Ureter (tissue), 1 donor: ENCODE measurements at places on chromosomes 2 and 18. TPM values are rescaled to one million over a fixed set of nuclear protein-coding genes. Genes with fewer than 3 reads are reported as not detected.

The MREG gene
- 13.8 TPM for total RNA-seq

The IL37 gene
- total RNA-seq: not detected

The HRH4 gene
- not detected for total RNA-seq

The LHCGR gene
- total RNA-seq: not detected

The DOK1 gene
- 11.8 TPM for total RNA-seq

The NT5DC4 gene
- total RNA-seq: not detected

The FHL2 gene
- total RNA-seq: 120 TPM

The CD207 gene
- total RNA-seq: 1.3 TPM

The IGFBP2 gene
- total RNA-seq: 210 TPM

The ST6GAL2 gene
- total RNA-seq: 1.4 TPM

The LRP1B gene
- 0.89 TPM for total RNA-seq

The CFAP221 gene
- 2.8 TPM for total RNA-seq

DNA sequence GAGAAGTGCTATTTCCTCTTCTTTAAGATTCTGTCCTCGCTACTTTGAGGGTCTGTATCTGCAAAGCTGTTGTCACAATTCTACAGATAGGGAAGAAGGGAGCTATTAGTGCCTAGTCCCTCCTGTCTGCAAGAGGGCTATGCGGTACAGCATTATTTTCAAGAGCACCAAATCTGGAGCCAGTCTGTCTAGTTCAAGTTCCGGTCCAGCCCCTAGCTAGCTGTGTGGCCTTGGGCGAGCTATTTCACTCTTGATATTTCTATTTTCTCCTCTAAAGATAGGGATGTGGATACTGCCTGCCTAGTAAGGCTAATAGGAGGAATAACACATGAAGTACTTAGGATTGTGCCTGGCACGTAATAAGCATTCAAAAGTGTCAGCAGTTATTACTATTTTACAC lies 272.4 kb downstream of the KCNE4 start:
- no peak for DNase-seq

DNA sequence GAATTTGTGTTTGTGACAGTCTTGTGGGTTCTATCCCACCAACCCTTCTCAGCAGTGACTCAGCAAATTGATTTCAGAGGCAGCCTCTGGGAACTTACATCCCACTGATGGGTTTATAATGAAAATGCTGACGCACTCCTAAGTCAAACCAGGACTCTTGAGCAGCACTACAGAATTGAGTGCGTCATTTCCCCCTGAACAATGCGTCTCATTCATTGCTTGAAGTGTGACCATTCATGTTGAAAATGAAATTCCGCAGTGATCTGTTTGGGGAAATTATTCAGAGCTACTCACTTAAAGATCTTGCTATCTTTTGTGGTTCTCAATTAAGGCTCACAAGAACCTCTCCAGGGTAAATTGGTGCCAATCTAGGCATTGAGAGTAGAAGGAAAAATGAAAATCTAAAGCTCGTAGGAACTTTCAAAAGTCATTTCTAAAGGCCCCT lies 417.7 kb upstream of the SLC14A2 start:
- DNase-seq: no peak

- DNase-seq: no peak
Measured at GRCh38 chr2:7692657-7693161, 775.5 kb downstream of the RNF144A start.

DNA sequence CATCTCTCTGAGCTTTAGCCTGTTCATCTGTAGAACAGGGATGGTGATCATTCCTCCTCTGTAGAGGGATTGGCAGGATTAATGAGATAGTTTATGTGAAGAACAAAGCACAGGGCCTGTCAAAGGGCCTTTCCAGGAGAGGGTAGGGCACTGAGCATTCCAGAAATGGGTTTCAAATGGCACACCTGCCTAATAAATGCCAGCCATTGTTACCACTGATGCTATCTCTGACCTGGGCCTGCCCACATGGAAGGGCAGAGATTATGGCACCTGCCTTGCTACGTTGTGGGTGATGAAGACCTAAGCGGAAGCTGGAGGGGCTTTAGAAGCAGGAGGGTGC lies 31.0 kb upstream of the GMPPA start:
- DNase-seq: no peak

DNA sequence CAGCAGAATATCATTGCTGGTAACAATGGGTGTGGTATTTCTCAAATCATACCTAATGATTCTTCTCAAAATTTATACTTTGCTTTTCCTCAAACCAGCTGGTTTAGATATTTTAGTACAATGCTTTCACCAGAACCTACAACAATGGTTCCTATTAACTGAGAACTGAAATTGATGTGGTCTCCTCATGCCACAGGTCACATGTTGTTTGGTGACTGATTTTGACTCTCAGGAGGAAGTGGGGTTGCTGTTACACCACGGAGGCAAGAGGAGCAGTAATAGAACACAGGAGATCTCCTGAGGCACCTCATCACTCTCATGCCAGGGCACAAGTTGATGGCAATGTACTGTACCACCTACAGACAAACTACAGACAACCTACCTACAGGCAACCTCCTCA lies 3.0 kb upstream of the CEP68 start:
- DNase-seq: no peak

DNA sequence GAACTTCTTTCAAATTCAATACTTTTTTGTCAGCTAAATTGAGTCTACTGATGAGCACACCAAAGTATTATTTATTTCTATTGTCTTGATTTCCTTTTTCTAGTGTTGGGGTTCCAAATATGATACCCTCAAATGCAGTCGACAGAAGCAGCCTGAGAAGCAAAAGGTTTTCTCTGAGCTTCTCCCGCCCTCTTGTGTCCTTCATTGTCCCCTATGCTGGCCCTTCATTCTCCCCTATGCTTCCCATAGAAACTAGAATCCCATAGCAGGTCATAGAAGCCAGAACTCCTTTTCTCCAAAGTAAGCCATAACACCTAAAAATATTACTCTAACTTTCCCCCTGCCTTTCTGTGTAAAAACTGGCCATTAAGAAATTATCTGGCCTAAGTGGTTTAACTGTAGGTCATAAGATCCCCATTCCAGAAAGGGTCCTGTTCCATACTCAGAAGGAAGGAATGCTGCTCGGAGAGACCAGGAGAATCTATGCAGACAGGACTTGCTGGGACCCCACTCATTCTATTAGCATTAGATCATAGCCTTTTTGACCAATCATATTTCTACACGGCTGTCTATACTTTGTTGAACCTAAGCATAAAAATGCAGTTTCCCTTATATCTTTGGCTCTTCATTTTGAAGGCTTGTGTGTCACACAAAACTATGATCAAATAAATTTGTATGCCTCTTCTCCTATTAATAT lies 764.6 kb upstream of the PKDCC start:
- no peak for DNase-seq

- DNase-seq: no peak
Measured at GRCh38 chr2:31987454-31988220, 23.2 kb downstream of the MEMO1 start.

- DNase-seq: no peak
Measured at GRCh38 chr2:241268716-241269445, 46.6 kb downstream of the HDLBP start.

- peak; percentile 67 for DNase-seq
Measured at GRCh38 chr2:104872866-104873688, 19.2 kb downstream of the POU3F3 start.

GRCh38 chr2:196381464-196381863 lies 210.1 kb upstream of the STK17B start:
- no peak for DNase-seq

DNA sequence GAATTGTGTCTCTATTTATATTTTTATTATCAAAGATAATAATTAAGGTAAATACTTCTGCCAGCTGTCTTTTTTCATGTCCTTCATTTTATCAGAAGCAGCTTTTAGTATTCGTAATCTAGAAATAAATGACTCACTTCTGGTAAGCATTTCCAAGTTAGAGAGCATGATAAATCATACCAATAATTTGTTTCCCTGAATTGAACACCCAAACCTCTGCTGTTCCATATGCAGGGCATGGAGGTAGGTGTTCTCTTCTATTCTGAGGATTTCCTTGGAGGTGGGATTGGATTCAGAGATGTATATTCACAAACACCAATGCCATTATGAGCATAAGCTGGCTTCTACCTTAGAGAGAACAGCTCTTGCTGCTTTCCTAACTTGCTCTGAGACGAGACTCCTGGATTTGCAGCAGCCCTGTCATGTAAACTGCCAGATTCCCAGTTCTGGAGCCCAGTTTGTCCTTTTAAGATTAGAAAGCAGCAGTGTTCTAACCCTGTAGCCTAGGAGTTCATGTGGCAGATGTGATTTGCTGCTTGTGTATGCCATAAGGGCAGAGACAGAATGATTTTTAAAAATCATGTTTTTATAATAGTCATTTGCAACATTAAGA lies 47.5 kb downstream of the SKA1 start:
- DNase-seq: no peak

- DNase-seq: peak; percentile 91
Measured at GRCh38 chr2:72862239-72862988, 24.8 kb upstream of the SPR start.

- no peak for DNase-seq
Measured at GRCh38 chr18:13337369-13337768, 118.8 kb downstream of the LDLRAD4 start.

DNA sequence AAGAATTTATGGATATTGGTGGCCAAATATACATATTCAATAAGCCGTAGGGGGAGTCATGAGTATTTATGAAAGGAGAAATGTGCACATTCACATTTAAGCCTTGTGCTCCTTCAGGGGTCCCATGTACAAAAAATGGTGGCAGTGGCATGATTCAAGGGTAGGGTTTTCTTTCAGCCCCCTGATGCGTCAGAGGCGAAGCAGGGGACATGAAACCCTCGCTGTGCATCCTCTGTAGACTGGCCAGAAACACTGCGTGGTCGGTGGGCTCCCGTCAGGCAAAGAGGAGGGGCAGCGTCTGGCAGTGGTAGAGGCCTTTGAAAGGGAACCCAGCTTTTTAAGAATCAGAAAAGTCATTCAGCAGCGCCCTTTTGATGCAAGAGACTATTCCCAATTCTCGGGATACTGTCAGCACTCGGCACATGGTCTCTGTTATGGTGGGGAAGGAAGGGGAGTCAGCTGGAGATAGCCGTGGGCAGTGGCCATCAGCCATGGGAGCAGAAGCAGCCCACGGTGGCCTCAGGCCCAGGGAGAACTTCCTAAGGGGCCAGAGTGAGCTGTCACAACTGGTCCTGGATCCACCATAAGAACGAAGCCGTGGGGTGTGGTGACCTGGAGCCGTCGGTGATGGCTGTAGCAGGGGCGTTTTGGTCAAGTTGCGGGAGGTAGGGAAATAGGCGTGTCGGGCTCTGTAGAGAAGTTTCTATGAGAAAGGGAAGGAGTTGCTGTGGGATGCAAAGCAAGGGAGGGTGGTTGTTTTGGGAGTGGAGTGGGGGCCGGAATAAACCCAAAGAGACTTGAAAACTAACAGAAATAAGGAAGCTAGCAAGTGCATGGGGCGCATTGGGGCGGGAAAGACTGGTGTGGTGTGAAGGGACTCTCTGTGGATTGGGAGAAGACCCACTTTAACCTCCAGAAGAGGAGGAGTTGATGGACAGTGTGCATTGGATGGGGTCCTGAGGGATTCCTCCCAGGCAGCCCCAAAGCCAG lies 95.6 kb downstream of the SH3BP4 start:
- no peak for DNase-seq

GRCh38 chr2:237904831-237905599 lies 45.6 kb downstream of the RAMP1 start:
- DNase-seq: peak; percentile 58

GRCh38 chr18:65411061-65411460 lies 339.8 kb upstream of the CDH7 start:
- DNase-seq: no peak

GRCh38 chr2:215366440-215367032 lies 54.7 kb downstream of the ATIC start:
- no peak for DNase-seq

- DNase-seq: no peak
Measured at GRCh38 chr2:2010251-2010650, 265.9 kb upstream of the PXDN start.

GRCh38 chr2:240503375-240503774 lies 54.4 kb downstream of the ANKMY1 start:
- no peak for DNase-seq

DNA sequence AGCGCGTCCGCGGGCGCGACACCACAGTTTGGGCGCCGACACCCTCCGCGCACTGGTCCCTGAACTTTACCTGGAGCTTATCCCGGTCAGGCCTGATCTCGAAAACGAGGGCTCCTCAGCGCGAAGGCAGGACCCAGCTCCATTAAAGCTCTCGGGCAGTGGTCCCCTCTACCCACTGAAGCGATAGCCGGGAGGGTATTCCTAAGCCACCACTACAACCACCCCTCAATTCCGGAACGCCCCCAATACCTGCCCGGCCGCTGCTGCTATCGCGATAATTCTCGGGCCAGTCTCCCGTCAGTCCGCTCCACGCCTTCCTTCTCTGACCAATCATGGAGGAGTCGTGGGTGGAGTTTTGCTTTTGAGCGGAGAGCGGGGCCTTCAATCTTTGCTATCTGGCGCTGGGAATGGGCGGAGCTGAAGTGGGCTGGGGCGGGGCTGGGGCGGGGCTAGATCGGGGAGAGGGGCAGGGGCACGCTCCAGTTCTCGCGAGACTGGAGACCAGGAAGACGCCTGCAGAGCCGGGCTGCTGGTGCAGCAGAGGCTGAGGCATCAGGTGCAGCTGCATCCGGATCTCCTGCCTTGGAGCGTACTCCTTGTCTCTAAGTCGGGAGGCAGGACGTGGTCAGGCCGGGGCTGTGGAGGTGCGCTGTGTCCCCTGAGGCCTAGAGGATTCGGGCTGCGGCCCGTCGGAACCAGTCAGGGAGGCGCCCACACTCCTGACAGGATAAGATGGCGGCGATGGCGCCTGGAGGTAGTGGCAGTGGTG lies at the start of the genes PIGN and RELCH:
Gene PIGN, minus strand, starts transcription at position 283 of the 769 bp plus-strand sequence. CDS start 25,703 bp downstream, outside the sequence.
Gene RELCH, plus strand, starts transcription at position 482 of the 769 bp plus-strand sequence. Its CDS starts 251 bp downstream, at position 733.
- peak; percentile 98 for DNase-seq

DNA sequence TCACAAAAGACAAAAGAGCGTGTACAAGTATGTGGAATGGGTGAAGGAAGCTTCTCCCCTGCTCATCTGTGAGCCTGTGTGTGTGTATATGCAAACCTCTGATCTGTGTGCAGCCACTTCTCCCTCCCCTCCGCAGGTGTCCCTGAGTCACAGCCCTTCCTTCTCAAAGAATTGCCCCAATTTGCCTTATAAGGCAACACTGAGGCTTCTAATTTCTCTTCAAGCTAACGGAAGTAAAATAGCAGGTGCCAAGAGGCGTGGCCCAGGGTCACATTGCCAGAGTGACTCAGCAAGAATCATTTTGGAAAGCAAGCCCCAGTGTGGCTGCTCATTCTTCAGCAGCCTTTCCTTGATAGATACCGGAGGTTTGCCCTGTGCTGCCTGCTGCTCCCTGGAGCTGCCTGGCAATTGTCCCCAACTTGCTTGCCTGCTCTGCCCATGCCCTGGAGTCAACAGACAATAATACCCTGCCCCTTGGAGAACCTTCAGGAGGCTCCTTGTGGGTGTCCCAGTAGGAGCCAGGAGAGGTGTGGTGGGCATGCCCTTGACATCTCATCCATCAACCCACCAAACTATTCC lies 37.3 kb upstream of the BMP10 start:
- peak; percentile 88 for DNase-seq

- DNase-seq: no peak
Measured at GRCh38 chr18:10067670-10068659, 154.1 kb downstream of the VAPA start.
